ENCODE measurements at places on chromosomes 4 and X.

DNA sequence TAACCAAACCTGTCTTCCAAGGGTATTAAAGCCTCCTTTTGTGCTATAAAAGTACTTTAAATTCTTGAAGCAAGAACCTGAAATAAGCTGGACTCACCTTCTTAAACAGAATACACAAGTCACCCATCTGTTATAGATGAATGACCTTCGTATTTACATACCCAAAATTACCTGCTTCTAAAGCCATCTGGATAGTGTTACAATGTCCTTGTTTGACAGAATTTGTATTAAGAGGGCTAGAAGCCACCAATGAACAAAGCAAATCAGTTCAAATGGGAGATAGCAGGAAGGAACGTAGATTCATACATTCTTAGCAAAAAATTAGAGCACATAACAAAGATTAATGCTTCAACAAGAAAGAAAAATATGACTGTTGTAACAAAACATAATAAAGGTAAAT, 33.7 kb upstream of the CCSER1 start:
- DNase-seq, result no peak

DNA sequence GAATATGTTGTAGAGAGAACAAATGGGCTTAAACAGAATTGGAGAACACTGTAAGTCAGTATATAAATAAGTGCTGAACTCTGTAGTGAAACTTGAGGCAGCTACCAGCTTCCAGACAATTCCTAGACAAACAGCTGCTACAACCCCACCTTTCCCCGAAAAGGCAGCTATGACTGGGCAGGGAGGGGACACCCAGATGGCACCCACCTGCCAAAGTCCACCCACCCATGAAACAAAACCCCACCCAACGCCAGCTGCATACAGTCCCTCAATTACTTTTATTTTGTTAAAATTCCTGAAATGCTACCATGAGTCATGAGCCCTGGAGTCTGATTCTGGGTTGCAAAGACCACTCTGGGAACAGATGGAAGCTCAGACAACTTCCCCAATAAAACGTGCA, 24.4 kb downstream of the RELL1 start:
- DNase-seq, result no peak

DNA sequence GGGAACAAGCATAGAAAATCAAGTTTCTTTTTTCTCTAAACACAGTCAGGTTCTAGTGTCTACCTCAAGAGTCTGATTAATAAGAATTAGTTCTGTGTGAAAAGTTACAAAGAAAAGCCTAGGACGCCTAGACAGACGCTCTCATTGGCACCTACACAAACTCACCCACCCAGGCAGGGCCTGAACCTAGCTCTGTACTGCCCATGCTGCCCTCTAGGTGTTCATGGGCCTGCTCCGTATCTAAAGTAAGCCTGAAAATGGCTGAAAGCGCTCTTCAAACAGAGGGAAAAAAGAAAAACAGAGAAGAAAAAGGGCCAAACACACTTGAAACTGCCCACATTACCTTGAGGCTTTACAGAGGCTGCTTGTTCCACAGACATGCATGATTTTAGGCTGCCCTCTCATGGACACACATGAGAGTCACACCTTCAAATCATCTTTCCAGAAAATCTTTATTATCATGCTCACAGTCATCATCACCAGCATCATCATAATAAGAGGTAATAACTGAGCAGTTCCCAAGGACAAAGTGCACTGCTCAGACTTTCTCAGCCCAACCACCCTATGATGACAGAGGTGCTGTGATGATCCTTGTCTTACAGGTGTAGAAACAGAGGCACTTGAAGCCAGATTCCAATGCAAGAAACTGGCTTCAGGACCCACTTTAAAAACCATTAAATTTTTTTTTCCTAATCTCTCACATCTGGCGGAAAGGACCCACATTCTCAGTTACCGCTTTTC, 49.6 kb downstream of the MAP7D2 start:
- DNase-seq, result no peak

- peak; percentile 36 for DNase-seq
Measured at GRCh38 chrX:7586126-7586525, 256.8 kb upstream of the VCX start.

- DNase-seq, result no peak
Measured at GRCh38 chr4:3877868-3878267, 111.7 kb downstream of the ADRA2C start.

- no peak for DNase-seq
Measured at GRCh38 chr4:152072001-152072485, 311.2 kb upstream of the GATB start.

GRCh38 chr4:96108146-96108545, 268.3 kb downstream of the PDHA2 start:
- no peak for DNase-seq

- no peak for DNase-seq
Measured at GRCh38 chrX:40496728-40497127, 84.0 kb upstream of the ATP6AP2 start.

DNA sequence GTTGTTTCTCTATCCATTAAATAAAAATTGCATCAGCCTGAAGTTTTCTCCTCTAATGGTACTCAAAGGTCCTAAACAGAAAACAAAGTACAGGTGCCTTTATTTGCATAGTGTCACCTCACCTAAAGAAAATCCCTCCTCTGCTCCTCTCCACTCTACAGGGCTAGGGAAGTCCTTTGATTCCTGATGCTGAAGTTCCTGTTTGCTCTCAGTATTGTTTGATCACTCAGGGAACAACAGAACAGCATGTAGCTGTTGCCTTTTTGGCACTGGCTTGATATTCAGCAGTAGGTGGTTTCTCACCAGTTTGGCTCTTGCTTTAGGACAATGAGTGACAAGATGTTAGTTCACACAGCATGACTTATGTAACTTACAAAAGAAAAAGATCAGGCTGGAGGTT, 156.2 kb upstream of the SLC7A11 start:
- no peak for DNase-seq

- DNase-seq, result no peak
Measured at GRCh38 chr4:30295652-30296051, 424.5 kb upstream of the PCDH7 start.

DNA sequence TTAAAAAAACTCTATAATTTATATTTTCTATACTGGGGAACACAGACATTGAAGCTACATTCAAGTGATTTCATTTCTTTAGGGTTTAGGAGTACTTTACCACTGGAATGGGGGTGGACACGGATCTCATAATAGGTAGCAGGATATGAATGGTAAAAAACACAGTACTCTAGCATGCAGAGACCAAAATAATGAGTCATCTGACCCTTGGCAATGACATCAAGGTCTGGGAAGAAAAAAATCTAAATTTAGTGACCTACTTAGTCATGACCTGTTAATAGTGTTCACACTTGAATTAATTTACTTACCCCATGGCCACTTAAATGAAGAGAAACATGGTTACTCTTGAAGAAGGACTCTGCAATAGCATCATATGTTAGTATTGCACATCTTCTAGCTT, 187.9 kb downstream of the EPHA5 start:
- no peak for DNase-seq

GRCh38 chrX:71482228-71482958, 50.5 kb upstream of the OGT start:
- DNase-seq, result no peak

DNA sequence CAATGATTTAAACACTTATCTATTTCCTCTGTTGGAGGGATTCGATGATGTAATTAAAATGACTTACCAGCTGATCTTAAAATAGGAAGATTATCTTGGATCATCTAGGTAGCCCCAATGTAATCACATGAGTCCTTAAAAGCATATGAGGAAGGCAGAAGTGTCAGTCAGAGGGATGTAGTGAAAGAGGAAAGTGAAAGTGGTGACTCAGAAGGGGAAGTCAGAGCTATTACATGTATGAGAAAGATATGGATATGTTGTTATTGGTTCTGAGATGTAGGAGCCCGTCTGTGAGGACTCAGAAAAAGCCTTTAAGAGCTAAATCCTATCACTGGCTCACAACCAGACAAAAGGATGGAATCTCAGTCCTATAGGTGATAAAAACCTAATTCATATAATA, 456.4 kb downstream of the DACH2 start:
- no peak for DNase-seq

DNA sequence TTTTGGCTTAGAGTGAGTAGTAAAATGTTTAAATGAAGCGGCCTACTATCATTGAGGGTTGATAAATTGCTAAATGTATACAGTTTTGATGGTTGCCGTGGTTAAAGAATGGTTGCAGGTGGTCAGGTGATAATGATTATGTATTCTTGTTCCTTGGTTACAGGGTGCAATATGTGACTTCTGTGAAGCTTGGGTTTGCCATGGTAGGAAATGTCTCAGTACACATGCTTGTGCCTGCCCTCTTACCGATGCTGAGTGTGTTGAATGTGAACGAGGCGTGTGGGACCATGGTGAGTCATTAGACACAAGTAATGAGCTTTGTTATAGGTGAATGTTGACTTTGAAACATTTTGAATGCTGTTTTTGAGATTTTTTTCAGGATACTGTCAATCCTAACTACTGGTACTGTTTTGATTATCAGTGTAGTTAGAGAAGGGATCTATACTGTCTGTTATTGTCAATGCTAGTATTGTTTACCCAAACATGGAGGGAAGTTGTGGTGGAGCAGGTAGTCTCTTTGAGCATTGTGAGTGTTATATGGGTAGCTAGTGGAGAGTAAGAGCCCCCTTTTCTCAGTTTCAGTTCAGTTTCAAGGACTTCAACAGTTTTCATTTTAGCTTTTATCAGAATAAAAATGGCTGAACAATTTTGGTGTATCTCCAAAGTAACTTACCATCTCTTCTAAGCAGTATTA, 8.9 kb downstream of the ZNF330 start:
- no peak for DNase-seq

GRCh38 chr4:140100771-140101170, 53.2 kb downstream of the MAML3 start:
- DNase-seq, result no peak

GRCh38 chr4:105369988-105370387, 103.9 kb downstream of the PPA2 start:
- no peak for DNase-seq

DNA sequence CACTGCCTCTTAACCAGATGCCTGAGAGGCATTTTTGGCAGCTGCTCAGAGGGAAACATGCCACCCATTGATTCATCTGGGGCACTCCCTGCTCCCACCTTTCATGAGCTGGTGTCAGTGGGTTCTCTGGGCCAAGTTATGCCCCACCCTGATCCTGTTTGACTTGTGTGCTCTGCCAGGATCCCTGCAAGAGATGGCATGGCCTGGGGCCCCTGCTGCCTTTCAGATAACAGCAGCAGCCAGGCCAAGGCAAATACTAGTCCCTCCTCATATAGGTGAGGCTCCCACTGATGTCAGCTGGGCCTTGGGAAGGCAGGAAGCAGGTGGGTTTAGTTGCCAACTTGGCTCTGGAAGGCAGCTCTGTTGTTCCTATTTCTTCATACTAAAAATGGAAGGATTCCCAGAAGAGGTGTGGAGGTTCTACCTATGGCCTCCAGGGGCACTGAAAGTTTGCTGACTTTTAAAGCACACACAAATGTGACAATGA, 192.9 kb upstream of the RBPJ start:
- DNase-seq, result no peak

- no peak for DNase-seq
Measured at GRCh38 chr4:54958236-54958635, 167.2 kb downstream of the KDR start.

- no peak for DNase-seq
Measured at GRCh38 chrX:39614680-39614998, 483.1 kb downstream of the BCOR start.

GRCh38 chr4:15063341-15063740, 61.1 kb downstream of the CPEB2 start:
- DNase-seq, result no peak

DNA sequence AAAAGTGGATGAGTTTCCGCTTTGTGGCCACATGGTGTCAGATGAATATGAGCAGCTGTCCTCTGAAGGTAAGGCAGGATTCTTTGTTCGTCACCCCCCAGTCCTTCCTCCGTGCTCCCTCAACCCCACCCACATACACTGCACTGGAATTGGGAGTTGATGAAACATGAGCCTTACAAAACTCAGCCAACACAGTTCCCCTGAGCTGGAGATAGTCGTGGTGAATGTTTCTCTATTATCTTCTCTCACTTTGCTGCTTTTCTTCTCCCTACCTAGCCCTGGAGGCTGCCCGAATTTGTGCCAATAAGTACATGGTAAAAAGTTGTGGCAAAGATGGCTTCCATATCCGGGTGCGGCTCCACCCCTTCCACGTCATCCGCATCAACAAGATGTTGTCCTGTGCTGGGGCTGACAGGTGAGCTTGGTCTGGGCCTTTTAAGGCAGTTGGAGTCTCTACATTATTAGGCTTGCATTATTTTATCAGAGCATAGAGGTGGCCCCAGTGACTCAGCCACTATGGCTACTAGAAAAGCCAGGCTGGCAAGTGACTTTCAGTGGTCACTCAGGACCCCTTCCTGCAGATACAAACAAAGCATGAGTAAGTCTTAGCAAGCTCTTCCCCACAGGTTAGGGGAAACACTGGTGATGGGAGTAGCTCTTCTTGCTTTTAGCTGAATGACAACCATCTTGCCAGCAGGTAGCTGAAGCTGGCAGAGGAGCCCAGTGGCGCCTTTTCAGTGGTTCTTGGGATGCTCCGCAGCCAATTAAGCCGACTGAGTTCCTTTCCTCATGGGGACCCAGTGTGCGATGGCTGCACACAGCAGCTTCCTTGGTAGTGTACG, 1.6 kb downstream of the RPL10 start:
- DNase-seq, result no peak

- DNase-seq, result no peak
Measured at GRCh38 chr4:119589165-119589564, 39.4 kb downstream of the PDE5A start.

DNA sequence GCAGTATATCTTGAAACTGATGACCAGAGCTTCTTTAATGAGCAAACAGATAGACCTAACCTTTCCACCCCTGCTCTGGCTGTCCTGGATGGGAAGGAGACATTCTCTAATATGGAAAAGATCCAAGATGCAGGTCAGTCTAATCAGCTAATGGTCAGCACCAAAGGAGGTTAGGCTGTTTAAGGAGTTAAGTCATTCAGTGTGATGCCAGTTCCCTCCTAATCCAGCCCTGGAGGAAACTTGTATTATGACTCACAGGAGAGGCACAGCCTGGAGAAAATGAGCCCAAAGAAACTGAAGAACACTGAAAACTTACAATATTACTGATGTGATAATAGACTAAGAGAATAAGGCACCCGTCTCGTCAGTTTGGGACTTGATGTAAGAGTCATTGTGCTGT, 323.0 kb downstream of the HNRNPD start:
- DNase-seq, result no peak

Data from midbrain (tissue), 1 donor.